ENCODE measurements at places on chromosomes 4 and X.

DNA sequence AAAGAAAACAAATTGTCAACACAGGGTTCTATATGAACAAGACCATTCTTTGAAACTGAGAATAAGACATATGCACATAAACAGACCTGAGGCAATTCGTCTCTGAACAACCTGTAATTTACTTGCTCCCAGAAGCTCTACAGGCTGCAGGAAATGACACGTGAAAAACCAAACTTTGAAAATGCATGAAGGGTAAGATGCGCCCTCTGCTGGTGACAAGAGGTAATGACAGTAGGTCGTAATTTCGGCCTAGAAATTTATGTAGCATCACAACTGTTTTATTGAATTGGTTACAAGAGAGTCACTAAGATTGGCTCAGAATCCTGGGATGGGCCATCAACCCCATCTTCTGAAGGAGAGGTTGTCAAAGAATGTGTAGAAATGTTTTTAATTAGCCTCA lies 276.5 kb downstream of the PPP4R3C start:
- H3K4me1 ChIP-seq: no peaks in the 10 kb centered on the region
- no peaks in the 10 kb centered on the region for H3K36me3 ChIP-seq
- no peaks in the 10 kb centered on the region for H3K27me3 ChIP-seq
- H3K27ac ChIP-seq: no peak overlapping the region
- peak; percentile 43 for DNase-seq
- H3K4me3 ChIP-seq: no peak overlapping the region

GRCh38 chr4:14125375-14126129 lies 498.0 kb upstream of the BOD1L1 start:
- H3K4me1 ChIP-seq: no peaks in the 10 kb centered on the region
- DNase-seq: no peak
- no peak overlapping the region for H3K4me3 ChIP-seq
- H3K27ac ChIP-seq: no peak overlapping the region

DNA sequence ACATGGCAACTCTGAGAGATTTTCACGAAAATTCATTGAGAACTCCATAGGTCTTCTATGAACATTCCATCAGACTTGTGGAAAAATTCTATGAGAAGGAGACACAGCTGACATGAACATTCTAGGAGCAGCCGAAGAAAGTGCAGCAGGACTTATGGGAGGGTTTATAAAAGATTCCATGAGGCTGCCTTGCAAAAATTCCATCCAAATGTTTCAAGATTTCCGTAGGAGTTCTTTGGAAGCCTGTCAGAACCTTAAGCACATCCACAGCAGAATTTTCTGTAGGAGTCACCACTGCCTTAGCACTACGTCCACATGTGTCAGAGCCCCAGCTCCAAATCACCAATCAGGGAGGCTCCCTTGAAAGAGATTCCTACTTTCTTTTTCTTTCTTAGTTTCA lies 67.0 kb upstream of the MSX1 start:
- DNase-seq: no peak
- H3K27me3 ChIP-seq: no peaks in the 10 kb centered on the region
- no peaks in the 10 kb centered on the region for H3K36me3 ChIP-seq
- H3K4me3 ChIP-seq: no peak overlapping the region
- no peaks in the 10 kb centered on the region for H3K4me1 ChIP-seq

DNA sequence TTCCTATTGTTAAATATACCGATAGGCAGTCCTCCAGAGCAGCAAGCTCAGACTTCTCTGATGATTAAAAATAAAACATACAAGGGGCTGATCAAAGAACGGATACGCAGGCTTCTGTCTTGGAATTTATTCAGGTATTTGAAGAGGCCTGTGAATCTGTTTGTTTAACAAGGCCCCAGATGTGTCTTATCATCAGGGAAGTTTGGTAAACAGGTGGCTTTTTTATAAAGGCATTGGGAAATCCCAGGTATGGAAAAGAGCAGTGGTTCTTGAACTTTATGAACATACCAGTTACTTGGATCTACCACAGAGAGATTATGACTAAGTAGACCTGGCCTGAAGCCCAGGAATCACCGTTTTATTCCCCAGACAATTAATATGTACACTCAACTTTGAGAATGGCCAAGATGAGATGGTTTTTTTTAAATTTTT lies 47.9 kb downstream of the SOWAHB start:
- no peaks in the 10 kb centered on the region for H3K27me3 ChIP-seq
- H3K36me3 ChIP-seq: no peaks in the 10 kb centered on the region
- H3K4me3 ChIP-seq: no peak overlapping the region
- peaks cover 9% of the 10 kb centered on the region for H3K4me1 ChIP-seq
- H3K27ac ChIP-seq: no peak overlapping the region
- DNase-seq: no peak

DNA sequence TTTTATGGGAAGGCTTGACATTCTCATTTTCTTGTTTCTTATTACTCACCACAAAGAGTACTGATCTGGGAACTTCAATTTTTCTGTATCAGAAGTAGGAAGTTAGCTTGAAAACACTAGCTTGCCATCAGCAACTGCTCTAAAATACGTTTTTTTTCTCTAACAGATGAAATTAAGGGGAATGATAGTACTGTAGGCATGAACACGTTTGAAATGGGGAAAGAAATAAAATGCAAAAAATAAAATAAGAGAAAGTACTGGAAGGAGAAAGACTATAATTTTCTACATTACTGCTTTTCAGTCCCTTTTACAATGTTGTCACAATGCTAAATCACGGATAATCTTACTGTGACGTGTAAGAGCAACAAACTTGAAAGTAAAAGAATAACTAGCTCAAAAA lies 1.5 kb downstream of the RADX start:
- DNase-seq: no peak
- H3K4me1 ChIP-seq: no peaks in the 10 kb centered on the region
- H3K27ac ChIP-seq: no peak overlapping the region

- peaks cover 5% of the 10 kb centered on the region for H3K36me3 ChIP-seq
- no peak overlapping the region for H3K4me3 ChIP-seq
- H3K4me1 ChIP-seq: no peaks in the 10 kb centered on the region
- no peak overlapping the region for H3K27ac ChIP-seq
- H3K27me3 ChIP-seq: no peaks in the 10 kb centered on the region
Measured at GRCh38 chr4:87044511-87045233, 109.9 kb downstream of the AFF1 start.

DNA sequence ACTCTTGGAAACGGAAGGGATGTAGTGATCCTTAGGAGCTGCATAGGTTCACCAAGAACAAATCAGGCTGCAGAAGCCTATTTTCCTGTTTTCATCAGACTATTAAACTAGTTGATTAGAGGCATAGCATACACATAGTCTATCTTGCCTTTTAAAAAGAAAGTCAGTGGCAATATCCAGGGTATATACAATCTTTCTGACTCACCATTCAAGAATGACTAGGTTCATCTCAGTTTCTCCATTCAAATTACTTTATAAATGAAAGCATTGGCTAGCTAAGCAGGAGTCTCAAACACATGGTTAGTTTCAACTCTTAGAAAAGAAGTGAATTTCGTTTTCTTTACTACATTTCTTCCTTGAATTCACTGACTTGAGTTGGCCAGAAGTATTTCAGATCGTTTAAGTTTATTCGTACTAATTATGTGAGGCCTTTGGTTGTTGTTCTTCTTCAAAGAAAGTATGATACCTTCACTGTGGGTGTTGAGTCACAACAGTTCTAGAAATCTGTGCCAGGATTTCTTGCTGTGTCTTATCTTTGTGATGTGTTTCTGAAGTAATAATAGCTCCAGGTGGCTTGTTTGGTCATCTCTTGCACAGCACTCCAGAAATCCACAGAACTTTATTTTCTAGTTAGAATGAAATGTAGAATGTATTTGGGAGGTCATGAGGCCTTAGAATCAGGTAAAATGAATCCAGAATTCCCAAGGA lies 88.2 kb downstream of the AWAT2 start:
- H3K27ac ChIP-seq: no peak overlapping the region
- H3K4me3 ChIP-seq: no peak overlapping the region
- H3K27me3 ChIP-seq: no peaks in the 10 kb centered on the region
- no peak for DNase-seq

GRCh38 chr4:145251391-145251790 lies 71.0 kb upstream of the OTUD4 start:
- H3K4me1 ChIP-seq: no peaks in the 10 kb centered on the region
- no peaks in the 10 kb centered on the region for H3K36me3 ChIP-seq
- no peak overlapping the region for H3K27ac ChIP-seq
- H3K27me3 ChIP-seq: no peaks in the 10 kb centered on the region
- H3K4me3 ChIP-seq: no peak overlapping the region
